ENCODE measurements at places on chromosomes 5 and 9. TPM values are rescaled to one million over a fixed set of nuclear protein-coding genes. Genes with fewer than 3 reads are reported as not detected.

DNA sequence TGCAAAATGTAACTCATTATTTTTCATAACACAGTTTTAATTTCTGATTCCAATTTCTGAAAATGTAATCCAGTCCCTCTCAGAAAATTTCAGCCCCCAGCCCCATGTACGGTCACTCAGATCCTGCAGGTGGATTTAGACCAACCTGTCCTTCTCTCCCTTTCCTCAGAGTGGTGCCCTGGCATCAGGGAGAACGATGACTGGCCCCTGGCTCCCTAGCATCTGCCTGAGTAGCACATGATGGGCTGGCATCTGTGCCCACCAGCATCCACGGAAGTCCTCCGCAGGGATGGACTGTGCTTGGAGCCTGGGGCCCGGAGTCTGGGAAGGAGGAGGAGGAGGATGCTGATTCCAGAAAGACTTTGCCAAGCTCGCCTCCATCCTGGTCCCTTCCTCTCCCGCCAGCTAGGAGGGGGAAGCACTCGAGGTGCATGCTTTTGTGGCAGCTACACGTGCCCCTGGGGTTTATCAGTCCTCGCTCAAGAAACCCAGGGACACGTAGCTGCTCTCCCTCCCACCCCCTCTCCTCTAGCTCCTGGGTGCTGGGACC lies 54.4 kb upstream of the RUFY1 start:
- no peak for DNase-seq

GRCh38 chr9:28365728-28366127 lies 792.4 kb upstream of the C9orf72 start:
- no peak for DNase-seq

- DNase-seq = no peak
These were observed 4.3 kb upstream of the RNF183 start for GRCh38 chr9:113307396-113307975.

GRCh38 chr5:129844764-129845163 lies 59.5 kb upstream of the CHSY3 start:
- DNase-seq = no peak

DNA sequence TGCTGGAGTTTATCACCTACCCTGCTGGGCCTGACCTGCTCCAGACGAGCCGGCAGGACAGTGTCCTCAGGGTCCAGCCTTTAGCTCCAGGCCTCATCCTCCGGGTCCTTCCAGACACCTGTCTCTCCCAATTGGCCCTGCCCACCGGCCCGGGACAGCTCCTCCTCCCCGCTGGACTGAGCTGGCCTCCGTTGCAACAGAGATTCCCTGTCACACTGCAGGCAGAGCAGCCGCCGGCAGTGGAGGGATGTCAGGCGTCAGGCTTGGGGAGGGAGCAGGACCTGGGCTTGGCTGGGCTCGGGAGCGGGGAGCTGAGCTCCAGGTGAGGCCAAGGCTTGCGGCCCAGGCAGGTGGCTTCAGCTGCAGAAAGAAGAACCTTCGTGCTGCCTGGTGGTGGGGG lies 1.7 kb downstream of the KCNT1 start:
- no peak for DNase-seq

- peak; percentile 60 for DNase-seq
These were observed 75.1 kb downstream of the ALDH7A1 start for GRCh38 chr5:126519637-126520592.

DNA sequence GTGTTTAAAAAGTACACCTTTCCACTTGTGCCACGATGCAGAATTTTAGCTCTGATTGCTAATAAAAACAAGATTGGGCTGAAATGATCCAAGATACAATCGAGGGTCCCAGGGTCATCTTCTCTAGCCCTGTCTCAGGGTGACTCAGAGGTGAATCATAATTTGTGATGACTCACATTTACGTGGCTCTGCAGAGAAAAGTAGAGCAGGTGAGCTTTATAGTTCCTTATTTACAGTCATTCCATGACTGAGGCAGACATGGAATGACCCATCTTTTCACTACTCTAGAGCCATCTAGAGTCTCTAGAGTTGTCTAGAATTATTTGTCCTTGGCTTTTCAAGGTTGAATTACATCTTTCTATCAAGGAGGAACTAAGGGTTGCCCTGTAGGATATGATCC lies 155.2 kb downstream of the GAS1 start:
- no peak for DNase-seq

ANKRD31 gene
- 0.16 TPM for total RNA-seq

PLEKHG4B gene
- total RNA-seq = not detected

C5orf52 gene
- total RNA-seq = not detected
